ENCODE measurements at places on chromosomes 16 and 17. TPM values are rescaled to one million over a fixed set of nuclear protein-coding genes. Genes with fewer than 3 reads are reported as not detected.

DNA sequence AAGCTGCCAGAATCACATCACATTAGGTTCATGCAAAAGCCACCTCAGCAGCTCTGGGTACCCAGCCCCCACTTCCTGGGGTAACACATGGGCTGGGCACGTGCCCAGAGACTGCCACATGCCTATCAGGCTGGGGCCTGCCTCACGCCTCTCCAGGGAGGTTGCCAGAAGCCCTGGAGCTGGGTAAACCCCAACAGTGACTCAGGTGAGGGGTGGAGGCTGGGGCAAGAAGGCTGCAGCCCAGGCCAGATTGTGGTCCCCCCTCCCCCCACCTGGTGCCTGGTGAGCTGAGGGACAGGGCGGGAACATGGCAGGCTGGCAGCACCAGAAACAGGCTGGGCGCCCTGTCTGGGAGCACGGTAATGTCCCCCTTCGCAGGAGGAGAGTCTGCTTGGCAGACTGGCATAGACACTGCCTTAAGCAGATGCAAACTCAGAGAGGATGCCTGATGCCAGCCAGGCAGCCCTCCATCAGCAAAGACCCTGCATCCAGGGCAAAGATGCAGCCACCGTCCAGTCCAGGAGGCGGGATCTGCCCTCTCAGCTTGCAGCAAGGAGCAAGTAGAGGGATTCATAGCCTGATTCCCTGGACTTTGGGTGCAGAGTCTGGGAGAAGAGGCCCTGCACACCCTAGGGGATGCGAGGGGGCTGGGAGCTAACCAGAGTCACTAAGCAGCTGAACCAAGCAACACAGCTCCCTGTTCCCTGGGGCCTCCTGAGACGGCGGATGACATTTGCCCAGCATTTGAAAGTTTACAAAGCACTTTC, 28.8 kb downstream of the NGFR start:
- DNase-seq = no peak

RTN4RL1 gene
- total RNA-seq = not detected

GRCh38 chr16:87072101-87072500, 245.1 kb downstream of the C16orf95 start:
- no peak for DNase-seq

GRCh38 chr17:6244253-6244652, 174.1 kb downstream of the WSCD1 start:
- DNase-seq = no peak

GRCh38 chr16:894841-895240, 75.9 kb downstream of the LMF1 start:
- no peak for DNase-seq

DNA sequence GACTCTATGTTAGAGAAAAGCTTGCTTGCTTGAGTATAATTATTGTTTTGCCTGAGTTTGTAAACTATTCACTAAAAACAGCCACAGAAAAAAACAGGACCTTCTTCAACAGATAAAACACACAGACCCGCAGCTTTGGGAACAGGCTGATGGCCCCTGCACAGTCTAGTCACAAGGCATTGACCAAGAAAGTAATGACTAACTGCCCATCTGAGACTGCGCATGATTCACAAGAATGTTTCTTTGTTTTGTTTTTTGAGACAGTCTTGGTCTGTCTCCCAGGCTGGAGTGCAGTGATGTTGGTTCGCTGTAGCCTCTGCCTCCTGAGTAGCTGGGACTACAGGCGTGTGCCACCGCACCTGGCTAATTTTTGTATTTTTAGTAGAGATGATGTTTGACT, 2.8 kb upstream of the ZKSCAN2 start:
- no peak for DNase-seq

GRCh38 chr16:83220066-83220465, 587.7 kb upstream of the HSBP1 start:
- DNase-seq = no peak

ORMDL3 gene
- total RNA-seq = 26.7 TPM

SCGB1C2 gene
- total RNA-seq = not detected

NXN gene
- total RNA-seq = 58.9 TPM

DNA sequence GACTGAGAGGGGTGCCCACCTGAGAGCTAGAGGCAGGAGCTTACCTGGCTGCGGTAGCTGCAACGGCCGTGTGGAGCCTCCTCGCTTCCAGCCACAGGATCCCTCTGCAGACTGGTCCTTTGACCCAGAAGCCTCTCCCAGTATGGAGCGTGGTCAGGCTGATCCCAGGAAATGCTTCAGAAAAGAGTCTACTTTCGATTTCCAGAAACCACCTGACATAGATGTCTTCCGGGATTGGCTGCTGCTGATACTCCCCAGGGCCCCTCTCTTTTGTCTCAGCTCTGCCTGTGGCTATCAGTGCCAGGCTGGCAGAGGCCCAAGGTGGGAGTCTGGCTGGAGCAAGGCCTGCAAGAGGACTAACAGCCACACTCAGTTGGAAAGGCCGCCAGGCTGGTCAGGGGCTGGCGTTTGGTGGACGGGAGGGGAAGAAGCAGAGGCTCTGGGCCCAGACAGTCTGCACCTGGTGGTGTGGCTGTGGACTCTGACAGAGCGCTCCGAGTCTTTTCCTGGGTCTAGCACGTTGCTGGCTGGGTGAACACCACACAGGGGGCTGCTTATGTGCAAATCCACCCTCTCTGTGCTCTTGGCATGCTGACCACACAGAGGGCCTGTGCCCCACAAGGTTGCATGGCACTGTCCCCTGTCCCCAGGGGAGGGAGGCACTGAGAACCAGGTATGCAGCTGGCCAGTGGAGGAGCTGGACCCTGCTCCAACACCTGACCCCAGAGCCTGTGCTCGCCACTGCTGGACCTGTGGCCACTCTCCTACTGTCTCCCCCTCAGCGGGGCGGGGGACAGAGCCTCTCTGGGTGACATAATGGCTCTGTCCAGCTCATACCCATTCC, at the start of gene LGALS3BP:
TSS of gene LGALS3BP (minus strand) at position 144 of the 844 bp plus-strand sequence. CDS start 2,732 bp downstream, outside the sequence.
- DNase-seq = no peak

- peak; percentile 16 for DNase-seq
Measured at GRCh38 chr16:1297018-1297696, 12.3 kb upstream of the UBE2I start.

DNA sequence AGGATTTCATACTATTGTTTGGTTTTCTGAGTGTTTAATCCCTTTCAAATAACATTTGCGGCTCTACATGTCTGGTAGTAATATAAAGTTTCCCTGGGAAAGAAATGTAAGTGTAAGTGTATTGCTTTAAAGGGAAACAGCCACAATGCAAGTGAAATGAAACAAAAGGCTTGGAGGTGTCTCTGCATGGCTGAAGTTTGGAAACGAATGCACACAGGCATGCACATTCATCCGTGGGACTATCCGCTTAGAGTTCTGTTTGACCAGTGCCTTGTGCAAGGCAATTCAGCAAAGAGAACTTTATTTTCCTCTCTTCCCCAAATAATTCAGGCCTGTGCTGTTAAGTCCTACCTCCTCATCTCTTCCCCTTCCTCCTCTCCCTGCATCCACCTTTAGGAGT, 56.1 kb upstream of the MRTFB start:
- no peak for DNase-seq

DNA sequence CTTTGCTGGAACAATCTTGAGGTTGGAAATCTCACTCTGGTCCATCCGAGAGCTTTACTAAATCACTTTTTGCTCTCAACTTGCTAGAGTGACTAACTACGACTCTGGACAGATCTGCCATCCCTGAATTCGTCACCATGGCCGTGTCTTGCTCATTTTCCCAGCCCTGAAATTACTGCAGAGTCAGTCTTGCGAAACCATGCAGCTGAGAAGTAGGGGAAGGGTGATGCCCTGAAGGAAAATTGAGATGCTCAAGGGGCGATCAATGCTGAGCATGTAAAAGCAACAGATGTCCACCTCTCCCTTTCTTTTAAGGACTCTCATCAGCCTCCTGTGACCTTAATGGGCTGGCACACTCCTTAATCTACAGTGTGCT, 18.8 kb downstream of the PCTP start:
- DNase-seq = no peak

ABCC11 gene
- total RNA-seq = not detected

- DNase-seq = no peak
Measured at GRCh38 chr17:42669705-42669976, 7.2 kb downstream of the PLEKHH3 start.

FBXO39 gene
- total RNA-seq = 0.20 TPM

GRCh38 chr16:500709-501108, 26.8 kb upstream of the CAPN15 start:
- DNase-seq = no peak

- DNase-seq = no peak
Measured at GRCh38 chr16:89049484-89050118, 44.1 kb upstream of the ACSF3 start.

DNA sequence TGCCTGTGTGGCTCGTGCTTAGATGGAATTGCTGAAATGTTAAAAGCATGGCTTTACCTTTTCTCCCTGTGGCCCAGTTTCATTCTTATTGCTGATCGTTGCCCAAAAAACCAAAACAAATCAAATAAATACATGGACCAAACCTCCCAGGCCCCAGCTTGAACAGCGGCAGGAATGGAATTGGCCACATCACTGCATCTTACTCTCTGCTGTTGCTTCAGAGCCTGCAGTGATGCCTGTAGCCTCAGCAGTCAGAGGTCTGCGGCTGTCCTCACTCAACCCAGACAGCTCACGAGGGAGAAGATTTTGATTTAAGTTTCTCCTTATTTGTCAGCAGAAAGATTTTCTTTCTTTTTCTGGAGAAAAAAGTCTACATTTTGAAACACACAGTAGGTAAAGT, 91.5 kb downstream of the NPIPB11 start:
- DNase-seq = no peak

GRCh38 chr17:83070800-83071341, 8.5 kb upstream of the METRNL start:
- DNase-seq = no peak

TMEM98 gene
- 83.6 TPM for total RNA-seq

GRCh38 chr16:27408012-27408601, 6.1 kb downstream of the IL21R start:
- DNase-seq = peak; percentile 39

GRCh38 chr17:73625991-73626673, 18.1 kb downstream of the SDK2 start:
- no peak for DNase-seq

GRCh38 chr16:68782198-68783174, 45.4 kb downstream of the CDH1 start:
- DNase-seq = no peak

- DNase-seq = no peak
Measured at GRCh38 chr16:88939245-88939971, 37.6 kb downstream of the CBFA2T3 start.

TUBB3 gene
- total RNA-seq = 164 TPM

RNF222 gene
- total RNA-seq = not detected

DNA sequence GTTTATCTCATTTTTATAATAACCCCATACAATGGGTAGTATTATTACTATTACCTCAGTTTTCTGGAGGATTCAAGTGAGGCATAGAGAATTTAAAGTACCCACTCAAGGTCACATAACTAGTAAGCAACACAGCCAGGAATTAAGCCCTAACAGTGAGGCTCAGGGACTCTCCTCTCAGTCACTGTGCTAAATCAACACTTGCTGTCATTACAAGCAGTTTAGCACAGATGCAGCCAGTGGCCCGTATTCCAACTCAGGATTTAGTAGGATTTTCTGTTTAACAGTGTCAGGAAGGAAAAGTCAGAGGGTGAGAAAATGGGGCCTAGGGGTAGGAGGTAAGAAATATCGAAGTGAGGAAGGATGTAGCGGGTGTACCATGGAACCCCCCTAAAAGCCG, 536.9 kb downstream of the TMEM114 start:
- no peak for DNase-seq

AATK gene
- 1.5 TPM for total RNA-seq

- DNase-seq = peak; percentile 38
Measured at GRCh38 chr16:57470711-57471110, 8.2 kb downstream of the POLR2C start.

NFATC2IP gene
- 64.8 TPM for total RNA-seq

ITGAL gene
- not detected for total RNA-seq

DNA sequence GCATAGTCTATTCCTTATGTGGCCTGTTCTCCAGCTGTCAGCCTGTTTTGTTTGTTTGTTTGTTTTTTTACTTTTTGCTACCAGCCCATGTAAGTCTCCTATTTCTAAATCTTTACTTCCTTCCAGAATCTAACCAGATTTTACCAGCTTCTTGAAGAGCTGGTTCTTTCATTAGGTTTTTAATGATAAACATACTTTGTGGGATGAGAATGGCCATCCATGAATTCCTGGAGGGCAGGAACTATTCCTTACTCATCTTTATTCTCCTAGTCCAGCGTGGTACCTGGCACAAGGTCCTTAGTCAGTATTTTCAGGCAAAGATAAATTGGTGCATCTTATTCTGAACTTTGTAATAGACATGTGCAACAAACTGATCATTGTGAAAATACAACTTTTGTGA, 17.3 kb downstream of the RSPRY1 start:
- DNase-seq = no peak

FBXW10B gene
- 2.5 TPM for total RNA-seq

- DNase-seq = peak; percentile 54
Measured at GRCh38 chr17:28950017-28950751, 1.1 kb downstream of the PHF12 start.

DNA sequence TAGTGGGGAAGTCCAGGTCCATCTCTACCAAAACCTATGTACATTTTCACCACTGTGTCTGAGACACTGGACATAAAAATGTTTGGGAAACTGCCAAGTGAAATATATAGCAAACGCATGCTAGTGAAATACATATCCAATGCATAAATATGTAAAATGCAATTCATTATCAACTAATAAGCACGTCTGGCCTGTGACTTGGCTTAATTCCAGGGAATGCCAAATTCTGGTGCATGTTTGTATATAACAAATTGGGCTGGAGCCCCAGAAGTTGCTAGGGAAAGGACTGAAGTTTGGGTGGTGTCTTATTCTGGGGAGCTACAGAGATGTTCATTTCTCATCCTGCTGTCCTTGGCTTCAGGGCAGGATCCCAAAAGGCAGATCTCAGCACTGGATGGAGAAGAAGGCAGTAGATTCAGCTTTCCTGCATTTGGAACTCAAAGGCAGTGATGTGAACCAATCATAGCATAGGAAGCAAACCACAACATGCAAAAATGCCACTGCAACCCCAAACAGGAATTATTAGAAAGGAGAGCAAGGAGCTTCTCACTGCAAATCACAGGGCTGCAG, 184.3 kb downstream of the HS3ST3A1 start:
- no peak for DNase-seq

- peak; percentile 36 for DNase-seq
Measured at GRCh38 chr16:82368041-82368440, 198.0 kb upstream of the MPHOSPH6 start.

CNTNAP1 gene
- total RNA-seq = 3.6 TPM
